ENCODE measurements at places on chromosomes 7 and 10. TPM values are rescaled to one million over a fixed set of nuclear protein-coding genes. Genes with fewer than 3 reads are reported as not detected.

The PLPP4 gene
- total RNA-seq, result not detected

The OR2A42 gene
- not detected for total RNA-seq

The SKIDA1 gene
- 2.7 TPM for total RNA-seq

The LARP4B gene
- total RNA-seq, result 64.2 TPM

The MCM10 gene
- total RNA-seq, result 0.08 TPM

The PRLHR gene
- total RNA-seq, result not detected

DNA sequence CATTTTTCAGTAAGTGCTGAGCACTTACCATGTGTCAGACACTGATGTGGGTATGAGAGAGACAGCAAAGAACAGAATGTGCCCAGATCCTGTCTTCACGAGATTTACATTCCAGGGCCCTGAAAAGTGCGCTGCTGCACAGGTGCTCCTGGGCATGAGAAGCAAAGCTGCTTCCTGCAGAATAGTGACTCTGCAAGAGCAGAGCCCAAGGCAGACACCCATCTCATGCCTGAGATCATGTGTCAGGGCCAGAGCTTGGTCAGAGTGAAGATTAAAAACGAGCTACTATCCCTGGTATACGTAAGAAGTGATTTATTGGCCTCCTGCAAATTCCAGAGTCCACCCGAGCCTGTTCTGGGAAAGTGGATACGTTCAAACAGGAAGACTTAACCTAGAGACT, 824.4 kb downstream of the GRID1 start:
- DNase-seq, result no peak

- DNase-seq, result no peak
Measured at GRCh38 chr10:132716691-132717490, 69.1 kb downstream of the NKX6-2 start.

DNA sequence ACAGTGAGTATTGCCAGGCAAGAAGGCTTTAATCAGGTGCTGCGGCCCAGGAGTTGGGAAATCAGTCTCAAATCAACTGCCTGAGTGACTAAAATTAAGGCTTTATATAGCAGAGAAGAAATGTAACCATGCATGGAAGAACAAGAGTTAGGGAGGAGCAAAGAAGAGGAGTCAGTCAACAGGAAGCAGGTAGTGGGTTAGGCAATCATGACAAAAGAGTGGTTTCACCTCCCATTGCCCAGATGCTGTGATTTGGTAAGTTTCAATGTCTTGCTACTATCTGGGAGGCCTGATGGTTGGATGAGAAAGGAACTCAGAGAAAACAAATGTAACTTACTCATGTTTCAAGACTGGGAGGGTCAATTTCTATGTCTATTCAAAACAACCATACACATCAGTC, 998.3 kb downstream of the GATA3 start:
- no peak for DNase-seq

- DNase-seq, result no peak
Measured at GRCh38 chr10:114031073-114031972, 12.3 kb upstream of the ADRB1 start.

Measured in left ventricle myocardium inferior (tissue), 1 donor.